Cerebellar nuclear complex (tissue), 1 donor: ENCODE measurements at places on chromosomes 2 and 18.

GRCh38 chr2:185668710-185669109 lies 69.9 kb upstream of the FSIP2 start:
- no peak for DNase-seq

GRCh38 chr2:96823198-96823597 lies 7.1 kb downstream of the CNNM3 start:
- no peak for DNase-seq

DNA sequence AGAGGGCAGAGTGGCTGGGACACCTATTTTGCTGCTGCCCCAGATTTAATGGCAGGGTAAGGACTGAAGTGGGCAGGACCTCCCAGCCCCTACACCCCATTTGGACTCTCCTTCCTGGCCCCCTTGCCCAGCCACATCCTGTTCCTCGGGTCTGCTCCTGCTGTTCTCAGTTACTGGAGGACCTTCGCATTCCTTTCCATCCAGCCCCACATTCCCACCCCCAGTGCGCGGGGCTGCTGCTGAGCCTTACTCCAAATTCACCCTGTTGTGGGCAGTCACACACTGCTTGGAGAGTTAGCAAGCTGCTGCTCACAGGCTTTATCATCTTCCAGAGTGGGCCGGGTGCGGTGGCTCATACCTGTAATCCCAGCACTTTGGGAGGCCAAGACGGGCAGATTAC lies 75.2 kb upstream of the SLC14A2 start:
- no peak for DNase-seq

DNA sequence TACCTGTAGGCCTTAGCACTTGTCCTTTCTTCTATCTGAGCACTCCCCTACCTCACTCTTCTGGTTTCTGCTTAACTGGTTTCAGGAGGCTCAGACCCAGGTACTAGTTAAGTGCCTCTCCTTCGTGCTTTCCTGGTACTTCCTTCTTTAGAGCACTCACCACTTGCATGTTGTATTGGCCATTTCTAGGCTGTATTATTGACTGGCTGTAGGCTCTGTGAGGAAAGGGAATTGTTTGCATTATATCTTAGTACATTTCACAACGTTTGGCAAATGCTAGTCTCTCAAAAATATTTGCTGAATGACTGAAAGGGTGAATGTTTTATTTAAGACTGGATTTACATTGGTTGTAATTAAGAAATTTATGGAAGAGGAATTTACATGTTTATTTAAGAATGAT lies 36.0 kb upstream of the SCN1A start:
- no peak for DNase-seq
